Myocyte (in vitro differentiated cells): ENCODE measurements at places on chromosomes 5 and 9.

DNA sequence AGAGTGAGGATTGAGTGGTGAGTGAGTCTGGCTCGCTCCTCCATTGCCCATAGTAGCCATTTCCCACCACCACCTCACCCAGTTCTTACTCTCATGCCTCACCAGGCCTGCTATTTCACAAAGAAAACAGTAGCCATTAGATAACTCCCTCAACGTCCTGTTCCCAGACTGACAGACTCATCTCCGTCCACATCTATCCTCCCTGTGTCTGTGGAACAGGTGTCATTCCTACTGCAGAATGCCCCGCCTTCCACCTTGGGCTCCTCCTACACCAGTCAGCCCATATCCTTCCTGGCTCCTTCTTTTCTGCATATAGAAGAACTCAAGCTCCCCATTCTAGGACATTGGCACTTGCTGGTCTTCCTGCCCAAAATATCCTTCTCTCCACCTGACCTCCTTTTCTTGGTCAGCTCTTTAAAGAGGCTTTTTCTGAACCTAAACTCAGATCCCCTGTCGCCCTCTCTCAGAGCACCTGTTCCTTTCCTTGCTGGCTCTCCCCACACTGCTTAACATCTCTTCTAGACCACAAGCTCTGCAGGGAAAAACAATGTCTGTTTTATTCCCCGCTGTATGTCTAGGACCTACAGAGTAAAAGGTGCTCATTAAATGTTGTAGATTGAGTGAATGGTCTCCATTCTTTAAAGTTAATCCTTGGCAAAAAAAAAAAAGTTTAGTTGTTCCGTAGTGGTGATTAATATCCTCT lies 3.2 kb downstream of the TNFAIP8 start:
- peak; percentile 39 for DNase-seq

DNA sequence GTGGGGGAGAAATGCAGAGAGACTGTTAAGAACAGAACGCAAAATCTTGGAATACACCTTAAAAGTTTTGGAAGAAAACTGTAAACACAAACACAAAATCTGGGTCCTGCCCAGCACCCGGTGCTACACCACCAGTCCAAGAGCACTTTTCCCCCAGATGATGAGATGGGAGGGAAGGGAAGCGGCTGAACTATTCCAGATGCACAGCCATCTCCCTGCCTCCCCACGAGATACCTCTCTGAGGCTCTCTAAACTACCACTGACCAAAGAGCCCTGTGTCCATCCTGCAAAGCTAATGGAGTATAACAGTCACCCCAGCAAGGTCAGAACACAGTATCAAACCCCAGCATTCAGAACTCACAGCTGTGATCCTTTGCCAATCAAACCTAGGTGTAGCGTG lies 8.0 kb downstream of the SPARC start:
- peak; percentile 31 for DNase-seq

DNA sequence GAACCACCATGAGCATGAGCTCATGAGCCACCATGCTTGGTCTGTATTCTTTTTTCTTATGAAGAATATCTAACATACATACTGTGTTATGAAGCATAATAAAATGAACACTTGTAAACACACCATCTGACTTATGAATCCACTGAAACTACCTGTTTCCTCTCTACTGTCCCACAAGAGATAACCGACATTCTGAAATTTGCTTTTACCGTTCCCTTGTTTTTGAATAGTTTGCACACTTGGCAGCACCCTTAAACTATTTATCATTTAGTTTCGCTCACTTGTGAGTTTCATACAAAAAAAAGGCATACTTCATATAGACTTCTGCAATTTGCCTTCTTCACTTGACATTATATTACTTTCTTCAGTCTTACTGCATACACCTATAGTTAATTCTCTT lies 8.9 kb downstream of the LARS1 start:
- DNase-seq: no peak

DNA sequence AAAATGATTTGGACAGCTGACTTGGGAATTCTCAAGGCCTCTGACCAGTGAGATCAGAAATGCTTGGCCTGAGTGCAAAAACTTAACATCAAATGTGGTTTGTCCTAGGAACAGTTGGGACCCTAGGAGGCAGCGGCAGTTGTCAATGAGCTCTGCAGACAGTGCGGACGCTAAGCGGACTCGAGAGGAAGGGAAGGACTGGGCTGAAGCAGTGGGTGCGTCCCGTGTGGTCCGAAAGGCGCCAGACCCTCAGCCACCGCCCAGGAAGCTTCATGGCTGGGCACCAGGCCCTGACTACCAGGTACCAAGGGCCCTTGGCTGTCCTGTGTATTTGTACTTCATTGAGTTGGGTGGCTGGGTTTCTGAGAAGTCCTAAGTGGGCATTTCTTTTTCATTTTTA lies 43.7 kb upstream of the POMT1 start:
- peak; percentile 39 for DNase-seq

DNA sequence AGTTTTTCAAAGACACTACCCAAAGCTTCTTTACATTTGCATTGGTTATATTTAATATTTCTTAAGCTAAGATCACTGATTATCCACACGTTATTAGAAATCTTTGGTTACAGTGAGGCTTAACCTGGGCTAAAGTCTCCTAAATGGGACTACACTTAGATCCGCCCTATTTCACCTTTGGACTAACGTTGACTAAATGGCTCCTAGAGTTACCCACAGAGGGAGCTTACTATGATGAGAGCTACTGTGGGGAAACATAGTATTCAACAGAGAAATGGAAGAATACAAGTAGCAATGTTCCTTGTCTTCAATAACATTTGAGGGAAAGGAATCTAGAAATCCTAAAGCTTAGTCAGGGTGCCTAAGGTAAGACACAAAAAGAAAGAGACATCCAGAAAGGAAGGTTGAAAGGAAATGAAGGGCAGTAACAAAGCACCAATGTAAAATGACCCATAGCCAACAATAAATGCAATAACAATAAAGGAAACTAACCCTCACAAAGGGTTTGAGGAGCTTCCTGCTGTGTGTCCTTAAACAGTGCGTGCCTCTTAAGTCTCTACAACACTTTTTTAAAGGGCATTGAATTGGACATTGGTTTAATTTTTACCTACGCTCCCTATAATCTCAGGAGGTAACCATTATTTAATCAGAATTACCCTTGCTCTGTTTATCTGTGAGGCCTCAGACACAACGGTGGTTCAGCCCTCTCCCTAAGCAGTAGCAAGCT lies 217.1 kb downstream of the PJA2 start:
- DNase-seq: no peak

- DNase-seq: no peak
Observed at GRCh38 chr9:123749580-123750202, 180.2 kb downstream of the DENND1A start.

- peak; percentile 99 for DNase-seq
Observed at GRCh38 chr9:18260521-18260920, 213.4 kb upstream of the ADAMTSL1 start.

DNA sequence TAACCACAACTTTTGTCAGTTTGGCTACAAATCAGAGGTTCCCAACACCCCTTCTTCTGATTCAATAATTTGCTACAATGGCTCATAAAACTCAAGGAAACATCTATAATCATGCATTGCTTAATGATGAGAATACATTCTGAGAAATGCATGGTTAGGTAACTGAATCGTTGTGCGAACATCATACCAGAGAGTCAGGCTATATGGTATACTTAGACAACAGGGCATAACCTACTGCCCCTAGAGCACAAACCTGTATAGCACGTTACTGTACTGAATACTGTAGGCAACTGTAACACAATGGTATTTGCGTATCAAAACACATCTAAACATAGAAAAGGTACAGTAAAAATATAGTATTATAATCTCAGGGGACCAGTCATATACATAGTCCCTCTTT lies 31.0 kb upstream of the RNF38 start:
- no peak for DNase-seq

- no peak for DNase-seq
Observed at GRCh38 chr9:122579874-122580273, 3.3 kb downstream of the OR1L8 start.

DNA sequence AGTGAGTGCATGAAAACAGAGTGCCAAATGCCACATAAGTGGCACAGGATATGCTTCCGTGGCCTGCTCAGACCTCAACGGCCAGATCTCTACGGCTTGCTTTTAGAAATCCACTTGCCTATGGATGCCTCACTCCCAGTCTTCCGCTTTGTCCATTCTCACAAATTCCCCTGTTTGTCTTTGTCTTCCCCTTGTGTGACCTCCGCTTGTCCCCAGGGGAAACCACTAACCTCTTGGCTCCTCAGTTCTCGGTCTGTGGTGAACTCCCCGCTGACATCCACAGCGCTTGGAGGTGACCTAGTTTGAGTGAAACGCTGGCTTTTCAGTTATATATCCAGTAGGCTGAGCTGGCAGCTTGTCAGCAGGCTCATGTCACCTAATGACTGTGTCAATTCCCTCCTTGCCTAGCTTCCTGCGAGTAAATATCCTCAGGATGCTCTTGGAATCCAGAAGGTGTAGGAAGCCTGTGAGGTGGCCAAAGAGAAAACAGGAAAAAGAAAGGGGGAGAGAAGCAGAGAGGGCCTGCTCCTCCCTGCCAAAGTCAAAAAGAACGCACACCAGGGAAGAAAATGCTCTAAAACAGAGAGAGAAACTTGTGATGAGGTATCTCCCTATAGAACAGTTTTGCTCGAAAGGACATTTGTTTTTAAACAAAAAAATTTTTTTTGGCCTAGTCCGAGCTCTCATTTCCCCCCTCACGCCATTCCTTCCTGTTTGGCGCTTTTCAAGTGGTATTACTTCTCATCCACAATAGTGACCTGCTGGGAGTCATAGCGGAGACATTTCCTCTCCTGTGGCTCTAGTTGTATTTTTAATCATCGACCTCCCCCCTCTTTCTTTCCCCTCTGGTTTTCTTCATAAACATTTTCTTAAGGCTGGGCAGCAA lies 101.6 kb upstream of the SPRY4 start:
- DNase-seq: no peak

- no peak for DNase-seq
Observed at GRCh38 chr5:168319774-168320173, 28.3 kb downstream of the WWC1 start.

GRCh38 chr5:154234551-154234950 lies 44.0 kb downstream of the GALNT10 start:
- no peak for DNase-seq

GRCh38 chr5:75710637-75711036 lies 6.6 kb downstream of the POC5 start:
- DNase-seq: no peak

DNA sequence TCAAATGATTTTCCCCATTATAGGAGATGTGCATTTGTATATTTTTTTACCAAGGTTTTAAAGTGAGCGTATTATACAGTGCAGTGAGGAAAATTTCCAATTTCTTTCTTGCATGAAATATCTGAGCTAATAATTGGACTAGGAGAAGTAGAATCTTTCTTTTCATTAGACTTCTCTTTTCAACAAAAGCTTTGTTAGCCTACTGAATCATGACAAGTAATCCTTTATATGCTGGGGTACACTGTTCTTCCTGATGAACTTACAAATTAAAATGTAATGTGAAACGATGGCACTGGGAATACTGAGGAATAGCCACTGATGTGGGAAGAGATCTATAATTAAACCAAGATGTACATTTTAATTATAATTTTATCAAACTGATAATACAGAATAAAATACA lies 829.6 kb downstream of the PTPRD start:
- DNase-seq: no peak

- DNase-seq: no peak
Observed at GRCh38 chr5:78127875-78128274, 166.6 kb downstream of the AP3B1 start.

DNA sequence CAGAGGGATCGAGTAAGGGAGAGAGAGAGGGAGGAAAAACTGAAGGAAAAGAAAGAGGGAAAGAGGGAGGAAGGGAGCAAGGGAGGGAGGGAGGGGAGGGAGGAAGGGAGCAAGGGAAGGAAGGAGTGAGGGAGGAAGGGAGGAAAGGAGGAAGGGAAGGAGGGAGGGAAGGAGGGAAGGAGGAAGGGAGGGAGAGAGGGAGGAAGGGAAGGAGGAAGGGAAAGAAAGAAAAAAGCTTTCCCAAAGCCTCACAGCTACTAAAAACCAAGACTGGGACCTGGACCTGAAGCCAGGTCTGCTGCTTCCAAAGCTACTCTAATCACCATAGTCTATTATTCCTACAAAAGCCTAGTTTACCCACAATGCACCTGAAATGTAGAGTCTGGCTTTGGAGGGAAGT lies 259.8 kb upstream of the WWC1 start:
- no peak for DNase-seq

GRCh38 chr9:97041898-97042297 lies 3.0 kb upstream of the CTSV start:
- no peak for DNase-seq

- no peak for DNase-seq
Observed at GRCh38 chr5:21889581-21889980, 963.6 kb downstream of the CDH12 start.

- DNase-seq: no peak
Observed at GRCh38 chr5:59099270-59099994, 516.6 kb downstream of the RAB3C start.

GRCh38 chr9:16809912-16810610 lies 60.4 kb downstream of the BNC2 start:
- no peak for DNase-seq

DNA sequence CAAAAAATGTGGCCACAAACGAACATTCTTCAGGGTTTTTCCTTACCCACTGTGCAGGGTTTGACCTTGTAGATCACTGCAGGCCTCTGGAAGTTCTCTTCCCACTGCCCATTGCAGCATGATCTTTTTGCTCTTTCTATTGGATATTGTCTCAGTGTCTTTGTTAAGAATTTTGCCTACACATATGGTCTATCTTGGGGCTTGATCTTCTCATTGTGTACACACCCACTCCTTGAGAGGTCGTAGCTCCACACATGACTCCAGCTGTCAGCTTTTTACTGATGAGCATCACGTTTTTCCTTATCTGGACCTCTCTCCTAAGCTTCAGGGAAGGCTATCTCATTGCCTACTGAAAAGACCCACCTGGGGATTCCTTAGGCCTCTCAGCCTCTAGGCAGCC lies 3.0 kb upstream of the GLRX start:
- no peak for DNase-seq

DNA sequence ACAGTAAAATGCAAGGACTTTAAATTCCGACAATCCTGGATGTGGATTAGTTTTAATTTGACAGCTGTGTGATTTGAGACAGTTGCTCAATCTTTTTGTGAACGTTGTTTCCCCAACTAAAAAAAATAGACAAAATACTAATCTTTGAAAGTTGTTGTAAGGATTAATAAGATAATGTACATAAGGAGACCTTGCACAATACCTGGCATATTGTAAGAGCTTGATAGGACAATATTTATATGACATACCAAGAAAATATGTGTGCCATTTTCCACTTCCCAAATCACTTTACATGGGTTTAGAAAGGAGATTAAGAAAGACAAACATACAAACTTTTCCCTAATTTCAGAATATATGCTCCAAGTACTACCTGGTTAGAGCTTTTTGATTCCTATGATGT lies 25.3 kb downstream of the ARRDC3 start:
- DNase-seq: no peak
